ENCODE measurements at places on chromosomes 1 and 21.
A peak's percentile ranks its signal among the peaks of the same experiment; 100 is the strongest.

DNA sequence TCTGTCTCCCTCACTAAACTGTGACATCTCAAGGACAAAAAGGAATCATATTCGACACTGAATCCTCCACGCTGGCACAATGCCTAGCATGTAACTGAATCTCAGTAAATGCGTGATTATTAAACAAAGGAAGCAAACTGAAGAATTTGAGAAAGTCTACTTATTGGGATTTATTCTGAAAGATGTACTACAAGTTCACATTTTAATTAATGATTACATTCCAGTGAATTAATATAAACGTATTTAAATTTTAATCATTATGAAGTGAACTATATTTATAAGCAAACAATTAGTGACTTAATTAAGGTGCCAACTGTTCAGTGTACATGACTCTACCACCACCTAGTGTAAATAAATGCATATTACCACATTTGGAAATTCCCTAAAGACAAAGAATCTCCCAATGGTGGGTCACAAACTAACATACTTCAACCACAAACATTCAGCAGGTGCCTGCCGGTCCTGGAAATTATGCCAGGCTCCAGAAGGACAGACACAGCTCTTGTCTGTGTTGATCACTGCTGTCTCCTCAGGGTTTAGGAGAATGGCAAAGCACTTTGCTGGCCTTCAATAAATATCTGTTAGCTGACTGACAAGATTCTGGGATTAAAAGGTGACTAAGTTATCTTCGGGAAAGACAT, 56.3 kb downstream of the SMYD3 start:
- no peaks in the 10 kb centered on the region for H3K36me3 ChIP-seq
- no peak for DNase-seq
- no peak overlapping the region for H3K27ac ChIP-seq

GRCh38 chr1:204564835-204565234, 48.6 kb downstream of the MDM4 start:
- no peaks in the 10 kb centered on the region for H3K27me3 ChIP-seq
- no peak overlapping the region for H3K27ac ChIP-seq
- peaks cover 9% of the 10 kb centered on the region for H3K36me3 ChIP-seq
- no peak for DNase-seq

GRCh38 chr1:205950280-205950679, 7.0 kb upstream of the SLC26A9 start:
- no peak overlapping the region for H3K4me3 ChIP-seq
- no peaks in the 10 kb centered on the region for H3K27me3 ChIP-seq
- no peak overlapping the region for H3K27ac ChIP-seq
- DNase-seq = no peak
- H3K36me3 ChIP-seq = no peaks in the 10 kb centered on the region

DNA sequence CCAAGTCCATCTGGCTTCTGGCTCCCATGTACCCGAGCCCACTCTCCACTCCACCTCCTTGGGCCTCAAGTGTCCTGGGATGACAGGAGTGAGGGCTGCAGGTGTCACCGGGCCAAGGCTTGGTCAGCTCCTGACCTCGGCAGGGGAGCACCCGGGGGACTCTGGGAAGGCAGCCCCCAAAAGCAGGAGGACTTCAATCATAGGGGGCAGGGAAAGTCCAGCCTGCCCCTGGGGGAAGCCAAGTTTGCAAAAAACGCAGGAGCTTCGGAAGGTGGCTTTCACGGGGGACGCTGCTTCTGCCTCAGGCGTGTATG, 56.8 kb downstream of the KCNAB2 start:
- no peaks in the 10 kb centered on the region for H3K4me1 ChIP-seq
- no peaks in the 10 kb centered on the region for H3K36me3 ChIP-seq
- DNase-seq = no peak

DNA sequence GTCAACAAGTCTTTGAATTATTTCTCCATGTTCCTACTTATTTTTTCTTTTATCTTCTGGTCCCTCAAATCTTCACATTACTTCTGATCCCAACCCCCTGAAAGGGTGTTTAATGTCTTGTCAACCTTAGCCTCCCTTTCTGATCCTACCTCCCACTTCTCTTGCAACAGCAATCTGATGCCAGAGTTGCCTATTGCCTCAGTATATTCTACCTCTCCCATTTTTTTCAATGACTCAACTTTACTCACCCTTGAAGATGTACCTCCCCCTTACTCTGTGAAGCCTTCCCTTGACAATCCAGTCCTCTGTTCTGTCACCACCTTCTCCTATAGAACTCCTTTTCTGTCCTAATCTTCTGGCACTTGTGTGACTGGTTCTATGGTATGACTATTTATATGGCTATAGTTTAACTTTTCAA, 99.5 kb upstream of the CD55 start:
- peaks cover 12% of the 10 kb centered on the region for H3K4me1 ChIP-seq
- H3K27ac ChIP-seq = no peak overlapping the region
- H3K27me3 ChIP-seq = no peaks in the 10 kb centered on the region
- H3K4me3 ChIP-seq = no peak overlapping the region
- no peak for DNase-seq

GRCh38 chr1:72885841-72886240, 603.5 kb upstream of the NEGR1 start:
- no peaks in the 10 kb centered on the region for H3K36me3 ChIP-seq
- H3K27me3 ChIP-seq = no peaks in the 10 kb centered on the region
- H3K4me1 ChIP-seq = no peaks in the 10 kb centered on the region

DNA sequence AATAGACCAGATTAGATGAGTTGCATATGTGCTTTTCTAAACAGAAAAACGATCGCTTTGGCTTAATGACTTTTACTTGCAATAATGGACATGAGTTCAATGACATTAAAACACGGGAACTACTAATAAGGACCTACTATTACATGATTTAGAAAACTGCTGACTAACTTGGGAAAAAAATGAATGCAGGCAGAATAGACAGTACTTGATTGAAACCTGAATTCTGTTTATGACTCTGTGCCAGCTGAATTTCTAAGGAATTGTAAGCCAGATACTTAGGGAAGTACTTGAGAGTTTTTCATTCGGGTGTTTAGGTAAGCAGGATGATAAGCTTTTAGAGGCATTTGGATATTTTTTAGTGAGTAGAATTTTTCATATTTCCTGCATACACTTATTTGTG, 12.0 kb downstream of the ADGRL2 start:
- no peak for DNase-seq
- no peaks in the 10 kb centered on the region for H3K36me3 ChIP-seq
- H3K27ac ChIP-seq = peak overlapping the region; percentile 30
- no peaks in the 10 kb centered on the region for H3K4me1 ChIP-seq
- H3K4me3 ChIP-seq = peak overlapping the region; percentile 30

DNA sequence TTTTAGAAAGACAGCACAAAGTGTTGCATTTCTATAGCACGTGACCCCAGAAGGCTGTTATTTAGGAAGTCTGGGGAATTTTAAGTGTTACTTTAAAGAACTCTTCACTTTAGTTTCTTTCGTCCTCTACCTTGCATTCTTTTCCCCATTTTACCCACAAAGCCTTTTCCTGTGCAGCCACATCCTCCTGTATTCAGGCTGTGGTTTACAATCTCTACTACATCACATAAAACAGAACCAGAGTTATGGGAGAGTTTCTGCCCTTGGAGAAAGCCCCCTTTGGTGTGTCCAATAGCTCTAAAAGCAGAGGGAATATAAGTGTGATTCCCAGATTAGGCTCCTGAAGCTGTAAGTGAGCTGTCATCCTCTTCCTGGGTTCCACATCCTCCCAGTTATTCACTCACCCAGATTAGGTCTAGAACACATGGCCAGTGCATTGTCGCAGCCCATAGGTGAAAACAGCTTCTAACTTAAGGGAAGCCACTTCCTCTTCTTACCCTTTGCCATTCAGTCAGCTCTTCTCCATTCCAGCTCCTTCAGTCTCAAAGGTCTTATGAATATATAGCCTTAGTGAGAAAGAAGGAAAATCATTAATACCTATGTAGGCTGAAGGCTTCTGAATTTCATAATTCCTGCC, 171.1 kb downstream of the PIGK start:
- no peak overlapping the region for H3K4me3 ChIP-seq
- H3K27ac ChIP-seq = no peak overlapping the region
- no peaks in the 10 kb centered on the region for H3K36me3 ChIP-seq
- H3K4me1 ChIP-seq = no peaks in the 10 kb centered on the region

GRCh38 chr1:213994888-213995287, 7.1 kb downstream of the PROX1 start:
- DNase-seq = no peak
- no peaks in the 10 kb centered on the region for H3K27me3 ChIP-seq
- no peaks in the 10 kb centered on the region for H3K36me3 ChIP-seq
- H3K27ac ChIP-seq = no peak overlapping the region
- no peak overlapping the region for H3K4me3 ChIP-seq

DNA sequence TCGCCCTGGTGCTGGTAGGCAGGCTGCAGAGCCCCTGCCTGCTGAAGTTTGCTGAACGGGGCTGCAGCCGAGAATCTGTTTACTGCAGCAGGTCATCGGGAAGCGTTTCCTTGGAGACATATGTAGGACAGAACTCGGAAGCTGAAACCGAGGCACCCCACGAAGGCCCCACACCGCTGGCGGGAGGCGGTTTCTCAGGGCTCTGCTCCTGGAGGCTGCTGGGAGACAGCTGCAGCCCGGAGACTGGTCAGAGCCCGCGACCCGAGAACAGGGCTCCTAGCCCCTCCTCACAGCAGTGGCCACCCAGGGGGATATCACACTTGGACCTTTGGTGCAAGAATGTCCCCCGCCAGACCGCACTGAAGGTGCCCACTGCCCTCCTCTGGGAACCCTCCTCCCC, 12.7 kb upstream of the PLCH2 start:
- no peaks in the 10 kb centered on the region for H3K4me1 ChIP-seq
- H3K27me3 ChIP-seq = peaks cover 13% of the 10 kb centered on the region

- H3K27me3 ChIP-seq = no peaks in the 10 kb centered on the region
- no peak overlapping the region for H3K4me3 ChIP-seq
- no peak overlapping the region for H3K27ac ChIP-seq
- no peak for DNase-seq
- H3K4me1 ChIP-seq = no peaks in the 10 kb centered on the region
These were observed 35.0 kb downstream of the ZYG11A start for GRCh38 chr1:52877554-52877953.

DNA sequence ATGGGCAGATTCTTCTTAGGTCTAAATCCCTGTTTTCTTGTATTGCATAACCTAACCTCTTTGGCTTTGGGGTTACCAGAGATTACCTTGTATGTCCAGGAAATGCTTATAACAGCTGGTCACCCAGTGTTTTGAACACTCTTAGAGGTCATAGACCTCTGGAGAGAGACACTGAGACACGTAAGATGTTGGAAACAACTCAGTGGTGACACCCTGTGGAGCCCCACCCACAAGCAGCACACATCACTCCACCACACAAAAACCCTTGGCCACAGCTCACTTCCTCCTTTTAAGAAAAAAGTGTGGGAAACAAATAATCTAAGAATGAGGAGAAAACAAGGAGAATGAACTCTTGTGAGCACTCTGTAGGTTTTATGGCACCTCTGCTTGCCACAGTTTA, 26.3 kb upstream of the CYP4B1 start:
- no peak overlapping the region for H3K27ac ChIP-seq
- H3K36me3 ChIP-seq = no peaks in the 10 kb centered on the region
- H3K27me3 ChIP-seq = no peaks in the 10 kb centered on the region
- H3K4me1 ChIP-seq = no peaks in the 10 kb centered on the region
- no peak overlapping the region for H3K4me3 ChIP-seq

- H3K27me3 ChIP-seq = no peaks in the 10 kb centered on the region
- no peak overlapping the region for H3K27ac ChIP-seq
- H3K4me1 ChIP-seq = no peaks in the 10 kb centered on the region
- H3K4me3 ChIP-seq = no peak overlapping the region
- no peaks in the 10 kb centered on the region for H3K36me3 ChIP-seq
These were observed 9.3 kb upstream of the GREM2 start for GRCh38 chr1:240621249-240621648.

- no peaks in the 10 kb centered on the region for H3K4me1 ChIP-seq
- no peaks in the 10 kb centered on the region for H3K36me3 ChIP-seq
- H3K27ac ChIP-seq = no peak overlapping the region
- DNase-seq = peak; percentile 42
- no peaks in the 10 kb centered on the region for H3K27me3 ChIP-seq
- no peak overlapping the region for H3K4me3 ChIP-seq
These were observed 24.0 kb upstream of the PADI6 start for GRCh38 chr1:17347769-17348592.

DNA sequence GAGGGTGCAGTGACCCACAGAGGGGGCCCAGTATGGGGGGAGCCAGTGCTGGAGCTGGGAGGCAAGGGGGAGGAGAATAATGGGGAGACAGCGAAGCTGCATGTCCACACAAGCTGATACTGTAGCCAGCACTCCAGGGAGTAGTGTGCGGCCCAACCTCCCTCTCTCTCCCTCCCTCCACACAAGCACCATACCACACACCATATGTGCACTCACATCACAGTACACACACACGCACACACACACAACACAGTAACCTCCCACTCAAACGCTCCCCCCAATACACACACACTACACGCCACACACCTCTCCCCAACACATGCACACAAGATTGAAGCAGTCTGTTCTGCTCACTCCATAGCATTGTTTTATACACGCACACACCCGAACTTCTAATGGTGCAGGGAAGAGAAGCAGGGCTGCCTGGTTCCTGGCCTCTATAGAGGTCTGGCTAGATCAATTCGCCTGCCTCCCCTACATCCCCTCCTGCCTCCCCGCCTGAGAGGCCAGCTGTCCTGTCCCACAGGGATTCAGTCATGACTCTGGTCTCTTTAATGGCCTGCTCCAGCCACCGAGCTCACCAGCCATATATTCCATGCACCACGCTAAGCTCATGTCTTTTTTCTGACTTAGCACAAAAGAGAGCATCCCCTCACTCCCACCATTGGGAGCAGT, 3.8 kb downstream of the NCDN start:
- H3K4me3 ChIP-seq = peak overlapping the region; percentile 39
- peaks cover 38% of the 10 kb centered on the region for H3K36me3 ChIP-seq
- peaks cover 26% of the 10 kb centered on the region for H3K4me1 ChIP-seq
- DNase-seq = no peak

DNA sequence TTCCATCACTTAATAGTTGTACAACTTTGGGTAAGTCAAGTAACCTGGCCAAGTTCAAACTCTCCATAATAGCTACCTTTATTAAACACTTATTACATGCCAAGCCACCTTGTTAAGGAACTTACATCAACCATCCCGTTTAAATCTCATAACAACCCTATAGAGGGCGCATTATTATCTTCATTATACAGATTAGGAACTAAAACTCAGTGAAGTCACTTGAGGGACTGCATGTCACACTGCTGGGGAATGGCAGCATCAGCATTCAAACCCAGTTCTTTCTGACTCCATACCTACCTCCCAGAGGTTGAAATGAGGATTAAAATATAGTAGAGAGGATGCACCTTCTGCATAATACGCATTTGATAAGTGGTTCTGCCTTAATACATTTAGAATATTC, 47.1 kb upstream of the PLA2G2C start:
- DNase-seq = no peak
- no peaks in the 10 kb centered on the region for H3K36me3 ChIP-seq
- H3K4me1 ChIP-seq = no peaks in the 10 kb centered on the region
- peaks cover 5% of the 10 kb centered on the region for H3K27me3 ChIP-seq

- H3K36me3 ChIP-seq = no peaks in the 10 kb centered on the region
- H3K4me3 ChIP-seq = no peak overlapping the region
These were observed 114.2 kb downstream of the ZC3H11B start for GRCh38 chr1:219498666-219499065.

GRCh38 chr21:44057055-44057454, 44.9 kb downstream of the TRAPPC10 start:
- no peak overlapping the region for H3K27ac ChIP-seq
- no peaks in the 10 kb centered on the region for H3K27me3 ChIP-seq
- DNase-seq = no peak
- peaks cover 17% of the 10 kb centered on the region for H3K36me3 ChIP-seq
- no peak overlapping the region for H3K4me3 ChIP-seq
- no peaks in the 10 kb centered on the region for H3K4me1 ChIP-seq

All from ascending aorta (tissue), 2 donors.